ENCODE measurements at places on chromosomes 1 and 21.

- DNase-seq, result no peak
These were observed 31.2 kb downstream of the PCSK9 start for GRCh38 chr1:55070293-55071164.

GRCh38 chr1:56304975-56305374 lies 274.4 kb downstream of the PLPP3 start:
- DNase-seq, result no peak

DNA sequence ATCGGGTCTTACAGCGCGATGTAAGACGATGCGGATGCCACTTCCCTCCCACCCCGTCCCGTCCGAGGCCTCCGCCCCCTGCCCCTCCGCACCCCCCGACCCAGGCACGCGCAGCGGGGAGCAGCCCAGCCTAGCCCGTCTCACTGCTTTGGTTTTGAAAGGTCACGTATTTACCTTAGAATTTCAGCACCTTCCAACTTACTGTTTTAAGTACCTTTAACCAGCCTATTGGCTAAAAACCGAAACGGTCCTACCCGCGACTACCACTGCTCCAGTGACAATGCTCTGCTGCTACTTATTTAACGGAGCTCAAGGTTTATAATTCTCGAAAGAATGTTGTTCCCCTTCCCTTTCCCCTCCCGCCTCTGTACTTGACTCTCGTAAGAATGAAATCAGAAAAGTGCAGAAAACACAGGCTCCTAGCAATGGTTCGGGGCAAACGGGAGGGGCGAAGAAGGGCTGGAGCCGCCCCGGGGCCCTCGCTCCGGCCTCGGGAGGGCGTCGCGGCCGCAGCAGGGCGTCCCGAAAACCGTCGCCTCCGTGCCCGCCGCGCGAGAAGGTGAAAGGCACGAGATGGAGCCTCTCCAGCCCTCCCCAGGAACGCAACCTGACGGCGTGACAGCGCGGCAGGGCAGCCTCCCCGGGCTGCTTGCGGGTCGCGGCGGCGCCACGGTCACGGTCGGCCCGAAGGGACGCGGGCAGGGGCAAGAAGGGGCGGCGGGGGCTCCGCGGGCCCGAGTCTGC lies 667 bp downstream of the TMEM50B start:
- no peak for DNase-seq

DNA sequence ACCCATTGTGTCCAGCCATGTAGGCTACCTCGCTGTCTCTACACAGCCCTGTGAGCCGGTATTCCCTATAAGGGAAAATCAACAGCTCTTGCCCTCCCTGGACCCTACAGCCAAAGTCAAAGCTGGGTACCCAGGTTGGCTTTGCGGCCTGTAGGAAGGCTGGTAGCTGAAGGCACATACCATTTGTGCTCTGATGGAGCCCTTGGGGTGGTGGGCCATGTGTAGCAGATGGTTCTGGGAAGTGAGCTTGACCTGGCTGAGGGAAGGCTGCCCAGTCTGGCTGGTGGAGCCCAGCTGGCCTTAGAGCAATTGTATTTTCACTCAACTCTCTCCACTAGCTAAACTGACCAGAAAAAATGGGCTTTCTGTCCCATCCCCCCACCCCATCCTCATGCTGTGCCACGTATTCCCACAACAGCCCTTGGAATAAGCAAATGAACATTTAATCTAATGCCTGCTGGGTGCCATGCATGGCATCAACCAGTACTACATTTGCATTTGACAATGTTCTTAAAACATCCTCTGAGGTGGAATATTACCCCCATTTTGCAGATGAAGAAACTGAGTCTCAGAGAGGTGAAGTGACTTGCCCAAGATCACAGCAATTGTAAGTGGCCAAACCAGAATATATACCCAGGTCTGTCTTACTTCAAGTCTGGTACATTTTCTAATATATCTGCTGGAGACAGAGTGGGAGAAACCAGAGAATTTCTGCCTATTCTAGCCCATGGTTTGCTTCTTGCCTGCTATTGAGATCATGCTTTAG lies 56.8 kb downstream of the NDUFS5 start:
- DNase-seq, result no peak

DNA sequence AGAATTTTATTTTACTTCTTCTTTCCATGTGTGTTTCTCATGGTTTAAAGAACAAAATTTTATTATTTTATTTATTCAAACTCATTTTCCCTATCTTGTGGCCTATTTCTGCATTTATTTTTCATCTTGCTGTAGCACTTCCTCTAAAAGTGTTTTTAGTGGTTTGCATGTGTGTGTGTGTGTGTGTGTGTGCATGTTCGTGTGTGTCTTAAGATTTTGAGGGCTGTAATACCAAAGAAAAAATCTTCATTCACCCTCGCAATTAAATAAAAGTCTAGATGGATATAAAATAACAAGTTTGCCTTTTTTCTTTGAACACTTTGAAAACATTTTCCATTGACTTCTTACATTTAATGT lies 24.6 kb upstream of the FCRL3 start:
- no peak for DNase-seq
